ENCODE measurements at places on chromosomes 11 and 22.

- peak; percentile 1 for DNase-seq
Observed at GRCh38 chr11:38339835-38340440, 1741.9 kb upstream of the RAG2 start.

- DNase-seq: no peak
Observed at GRCh38 chr11:120146413-120147093, 8.6 kb upstream of the TRIM29 start.

- peak; percentile 38 for DNase-seq
Observed at GRCh38 chr11:62048100-62048499, 75.7 kb upstream of the INCENP start.

DNA sequence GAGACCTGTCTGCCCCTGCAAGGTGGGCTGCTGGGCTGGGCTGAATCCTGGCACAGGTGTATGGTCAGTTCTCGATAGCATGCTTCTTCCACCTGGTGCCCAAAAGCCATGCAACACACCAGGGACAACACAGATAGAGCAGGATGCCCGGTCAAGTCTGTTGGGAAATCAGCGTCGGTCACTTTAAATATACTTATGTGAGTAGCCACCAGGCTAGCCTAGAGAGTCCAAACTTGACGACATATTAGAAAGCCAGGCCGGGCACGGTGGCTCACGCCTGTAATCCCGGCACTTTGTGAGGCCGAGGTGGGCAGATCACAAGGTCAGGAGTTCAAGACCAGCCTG, 8.9 kb downstream of the C1QTNF6 start:
- no peak for DNase-seq

DNA sequence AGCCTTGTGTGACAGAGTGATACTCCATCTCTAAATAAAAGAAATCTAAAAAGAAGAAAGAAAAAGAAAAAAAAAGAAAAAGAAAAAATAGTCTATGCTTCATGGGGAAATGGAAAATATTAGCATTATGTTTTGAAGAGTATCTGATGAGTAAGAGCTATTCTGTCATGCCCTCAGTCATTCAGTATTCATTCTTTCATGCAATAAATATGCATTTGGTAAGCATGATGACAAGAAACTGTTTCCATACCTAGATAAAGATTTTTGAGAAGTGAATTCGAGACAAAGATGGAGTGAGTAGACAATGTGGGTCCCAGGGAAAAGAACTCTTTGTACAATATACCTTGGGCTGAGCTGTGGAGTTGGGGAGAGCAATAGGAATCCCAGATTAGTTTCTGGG, 6.2 kb upstream of the IFTAP start:
- no peak for DNase-seq

- peak; percentile 85 for DNase-seq
Observed at GRCh38 chr22:28029956-28030355, 110.9 kb upstream of the PITPNB start.

DNA sequence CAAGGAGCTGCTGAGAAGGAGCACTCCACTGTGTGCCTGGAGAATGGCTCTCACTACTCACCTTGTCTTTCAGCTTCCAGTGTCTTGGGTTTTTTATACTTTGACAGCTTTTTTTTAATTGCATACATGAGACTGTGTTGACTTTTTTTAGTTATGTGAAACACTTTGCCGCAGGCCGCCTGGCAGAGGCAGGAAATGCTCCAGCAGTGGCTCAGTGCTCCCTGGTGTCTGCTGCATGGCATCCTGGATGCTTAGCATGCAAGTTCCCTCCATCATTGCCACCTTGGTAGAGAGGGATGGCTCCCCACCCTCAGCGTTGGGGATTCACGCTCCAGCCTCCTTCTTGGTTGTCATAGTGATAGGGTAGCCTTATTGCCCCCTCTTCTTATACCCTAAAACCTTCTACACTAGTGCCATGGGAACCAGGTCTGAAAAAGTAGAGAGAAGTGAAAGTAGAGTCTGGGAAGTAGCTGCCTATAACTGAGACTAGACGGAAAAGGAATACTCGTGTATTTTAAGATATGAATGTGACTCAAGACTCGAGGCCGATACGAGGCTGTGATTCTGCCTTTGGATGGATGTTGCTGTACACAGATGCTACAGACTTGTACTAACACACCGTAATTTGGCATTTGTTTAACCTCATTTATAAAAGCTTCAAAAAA, 72.6 kb downstream of the NCAPD3 start:
- no peak for DNase-seq

GRCh38 chr22:24289741-24290163, 19.1 kb downstream of the SPECC1L start:
- DNase-seq: peak; percentile 70

- DNase-seq: no peak
Observed at GRCh38 chr11:20372081-20372626, 8.6 kb downstream of the HTATIP2 start.

DNA sequence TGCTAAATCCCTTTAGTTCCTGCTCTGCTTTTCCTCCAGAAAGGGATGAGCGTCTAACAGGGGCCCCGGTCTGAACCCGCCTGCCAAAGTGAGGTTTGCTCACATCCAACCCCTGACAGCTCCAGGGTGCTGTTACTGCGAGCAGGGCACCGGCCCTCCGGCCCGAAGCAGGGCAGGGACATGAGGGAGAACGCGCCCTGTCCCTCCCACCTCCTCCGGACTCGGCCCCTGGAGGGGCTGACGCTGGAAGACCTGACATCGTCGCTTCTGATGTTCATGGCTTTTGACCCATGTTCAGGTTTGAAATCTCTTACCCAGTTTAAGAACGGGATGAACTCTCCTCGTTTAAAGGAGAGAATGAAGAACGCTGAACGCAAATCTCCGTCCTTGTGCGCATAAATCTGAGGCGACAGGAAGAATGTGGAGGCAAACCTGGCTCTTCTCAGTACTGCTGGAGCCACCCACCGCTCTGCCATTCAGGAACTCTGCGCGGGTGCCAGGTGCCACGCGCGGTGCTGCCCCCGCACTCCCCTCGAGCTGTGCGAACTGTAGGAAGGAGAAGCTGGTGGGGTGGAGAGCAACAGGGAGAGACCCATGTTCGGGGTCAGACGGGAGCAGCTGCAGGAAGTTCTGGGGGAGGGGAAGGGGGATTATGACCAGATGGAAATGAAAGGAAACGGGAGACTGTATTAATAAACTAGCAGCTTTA, 826 bp upstream of the EEF1G start:
- peak; percentile 71 for DNase-seq

DNA sequence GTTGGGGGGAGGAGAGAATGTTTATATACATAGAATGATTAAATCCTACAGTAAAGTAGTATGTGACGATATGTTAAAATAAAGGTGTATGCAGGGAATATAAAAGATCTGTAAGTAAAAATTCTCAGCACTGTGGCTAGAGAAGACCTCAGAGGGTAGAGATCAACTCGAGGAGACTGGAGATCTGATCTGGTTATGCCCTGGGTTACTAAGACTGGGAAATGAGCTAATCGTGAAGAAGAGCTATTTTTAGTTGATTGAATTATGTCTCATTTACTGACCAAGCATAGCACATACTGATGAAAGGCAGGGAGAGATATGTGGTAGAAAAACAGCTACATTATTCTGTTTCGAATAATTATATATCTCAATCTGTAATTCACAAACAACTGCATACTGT, 42.8 kb upstream of the ALKBH3 start:
- no peak for DNase-seq

DNA sequence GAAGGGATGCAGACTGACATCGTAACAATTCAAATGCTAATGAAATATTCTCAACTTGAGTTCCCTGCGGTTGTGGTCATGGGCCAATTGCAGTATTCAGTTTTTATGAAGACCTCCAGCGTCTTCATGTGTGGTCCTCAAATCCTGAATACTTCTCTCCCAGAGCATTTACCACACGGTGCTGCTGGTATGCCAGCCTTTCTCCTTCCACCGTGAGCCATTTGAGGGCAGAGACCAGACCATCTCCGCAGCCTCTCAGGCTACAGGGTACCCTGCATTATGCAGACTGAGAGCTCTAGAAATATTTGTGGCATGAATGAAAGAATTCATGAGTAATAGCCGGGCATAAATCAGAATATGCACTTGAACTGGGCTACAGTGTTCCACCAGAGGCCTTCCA, 289.7 kb downstream of the ST3GAL4 start:
- DNase-seq: no peak

DNA sequence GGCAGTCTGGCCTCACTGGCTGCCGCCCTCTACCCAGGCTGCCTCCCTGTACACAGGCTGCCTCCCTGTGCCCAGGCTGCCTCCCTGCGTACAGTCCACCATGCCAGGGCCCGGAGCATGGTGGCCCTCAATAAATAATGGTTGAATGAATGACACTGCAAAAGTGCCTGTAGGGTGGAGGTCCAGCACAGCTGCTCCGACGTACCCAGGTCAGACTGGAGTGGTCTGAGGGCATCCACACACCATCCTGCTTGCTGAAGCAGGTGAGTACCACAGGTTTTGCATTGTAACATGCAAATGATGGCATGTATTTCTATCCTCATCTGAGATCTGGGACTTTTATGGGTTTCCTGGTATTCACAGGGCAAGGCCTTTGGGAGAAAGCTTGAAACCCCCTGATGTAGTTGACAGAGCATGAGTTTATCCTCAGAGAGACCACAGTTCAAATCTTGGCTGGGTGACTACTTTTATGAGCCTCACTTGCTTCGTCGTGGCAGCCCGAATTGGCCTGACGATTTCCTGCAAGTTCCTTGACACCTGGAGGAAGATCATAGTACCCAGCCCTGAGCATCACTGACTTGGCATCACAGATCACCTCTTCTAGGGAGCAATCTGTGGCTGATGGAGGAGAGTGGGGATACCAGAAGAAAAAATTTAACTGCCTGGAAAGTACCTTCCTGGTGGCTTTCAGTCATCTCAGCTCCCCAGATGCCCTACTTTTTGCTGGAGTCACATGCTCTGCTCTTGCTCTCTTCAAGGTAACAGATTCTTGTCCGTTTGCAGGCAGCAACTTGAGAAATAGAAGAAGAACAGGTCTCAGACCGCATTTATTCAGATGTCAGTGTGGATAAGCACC, 16.0 kb upstream of the CYB5R3 start:
- DNase-seq: no peak

DNA sequence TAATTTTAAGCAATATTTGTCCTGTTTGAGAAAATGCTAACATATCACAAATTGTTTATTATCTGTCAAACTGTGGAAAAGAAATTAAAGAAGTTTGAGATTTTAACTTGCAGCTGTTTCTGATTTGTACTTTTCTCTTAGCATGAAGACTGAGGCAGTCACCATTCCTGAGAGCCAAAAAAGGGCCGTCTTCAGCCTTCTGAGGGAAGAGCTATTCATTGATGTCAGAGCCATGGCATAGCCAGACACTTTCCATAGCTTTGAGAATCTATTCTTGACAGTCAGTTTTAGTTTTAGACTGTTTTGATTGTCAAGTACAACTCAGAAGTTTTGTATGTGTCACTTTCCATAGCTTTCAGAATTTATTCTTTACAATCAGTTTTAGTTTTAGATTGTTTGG, 32.1 kb downstream of the YAP1 start:
- no peak for DNase-seq

- DNase-seq: no peak
Observed at GRCh38 chr11:73175551-73176144, 33.5 kb upstream of the FCHSD2 start.

GRCh38 chr11:33716243-33716642, 15.6 kb upstream of the C11orf91 start:
- no peak for DNase-seq

DNA sequence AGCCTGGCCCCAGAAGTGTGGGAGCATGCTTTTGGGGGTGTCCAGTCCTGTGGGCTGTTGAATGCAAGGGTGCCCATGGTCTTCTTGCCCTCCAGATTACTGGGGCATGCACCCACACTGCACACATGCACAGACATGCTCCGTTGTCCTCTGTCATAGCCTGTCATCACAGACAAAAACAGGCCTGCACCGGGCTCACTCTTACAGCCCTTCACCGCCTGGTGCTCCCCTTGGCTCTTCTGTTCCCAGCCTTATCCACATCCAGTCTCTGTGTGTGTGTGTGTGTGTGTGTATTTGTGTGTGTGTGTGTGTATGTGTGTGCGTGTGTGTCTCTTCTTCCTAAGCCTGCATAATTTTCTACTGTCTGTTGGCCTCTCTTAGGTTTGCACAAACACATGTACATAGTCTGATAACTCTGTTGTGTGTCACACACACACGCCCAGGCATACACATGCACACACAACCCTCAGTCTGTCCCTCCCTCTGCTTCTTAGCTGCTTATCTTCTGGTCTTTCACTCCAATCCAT, 23.4 kb upstream of the NECTIN1 start:
- DNase-seq: no peak

DNA sequence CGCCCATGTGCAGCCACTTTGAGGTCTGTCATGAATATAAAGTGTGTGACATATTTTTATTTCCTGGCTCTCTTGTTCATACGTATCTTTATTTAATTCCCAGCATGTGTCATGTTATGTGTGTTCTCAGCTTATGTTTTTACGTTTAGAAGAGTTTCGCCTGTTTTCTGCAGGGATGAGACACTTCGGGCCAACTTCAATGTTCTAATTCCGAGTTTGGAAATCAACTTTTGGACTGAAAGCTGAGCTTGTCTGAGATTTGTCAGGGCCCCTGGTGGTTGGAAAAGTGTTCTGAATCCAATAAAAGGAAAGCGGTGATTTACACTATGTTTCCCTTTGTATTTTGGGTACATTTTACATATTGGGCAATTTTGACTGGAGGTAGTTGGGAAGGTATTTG, 810.7 kb downstream of the TBC1D22A start:
- DNase-seq: no peak

- DNase-seq: no peak
Observed at GRCh38 chr11:22671751-22672150, 5.3 kb downstream of the GAS2 start.

- DNase-seq: peak; percentile 53
Observed at GRCh38 chr11:63761188-63761587, 7.4 kb downstream of the ZFTA start.

GRCh38 chr11:104410336-104410735, 246.4 kb upstream of the PDGFD start:
- no peak for DNase-seq

DNA sequence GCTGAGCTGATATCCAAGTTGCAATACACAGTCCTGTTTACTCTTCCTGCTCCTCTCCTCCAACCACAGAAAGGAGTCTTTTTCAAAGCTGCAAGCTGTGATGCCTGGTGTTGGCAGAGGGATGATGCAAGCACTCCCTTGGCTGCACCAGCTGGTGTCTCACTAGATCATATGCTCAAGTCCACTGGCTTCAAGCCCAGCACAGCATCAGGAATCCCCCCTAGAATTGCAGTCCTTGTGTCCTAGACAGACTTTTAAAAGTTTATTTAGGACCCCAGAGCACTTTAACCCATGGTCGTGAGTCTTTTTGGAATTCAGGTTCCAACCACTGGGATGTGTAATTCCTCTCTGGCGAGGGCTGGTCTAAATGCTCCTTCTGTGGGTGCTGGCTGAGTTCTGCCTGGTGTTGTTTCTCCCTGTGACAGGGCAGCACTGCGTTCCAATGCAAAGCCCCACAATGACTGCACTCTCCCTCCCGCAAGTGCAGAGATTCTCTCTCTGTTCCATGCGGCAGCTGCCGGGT, 1.9 kb upstream of the HEPN1 start:
- DNase-seq: peak; percentile 28

- no peak for DNase-seq
Observed at GRCh38 chr22:23251445-23252093, 71.3 kb downstream of the BCR start.

DNA sequence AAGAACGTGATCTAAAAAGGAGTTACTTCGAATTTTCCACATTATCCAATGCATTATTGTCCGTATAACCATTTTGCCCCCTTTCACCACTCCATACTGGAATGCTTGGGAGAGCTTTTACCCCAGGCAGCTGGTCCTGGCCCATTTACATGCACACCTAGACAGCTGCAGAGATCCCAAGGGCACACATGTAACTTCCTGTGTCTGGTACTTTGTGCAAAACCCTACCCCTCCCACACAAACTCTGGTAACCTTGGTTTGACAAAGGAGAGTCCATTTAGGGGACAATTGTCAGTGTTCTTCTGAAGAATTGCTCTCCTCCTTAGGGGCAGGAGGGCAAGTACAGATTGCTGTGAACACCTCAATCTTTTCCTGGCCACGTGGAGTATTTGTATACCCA, 57.3 kb upstream of the SORL1 start:
- DNase-seq: no peak

All from eye (tissue), 1 donor.